Brain pericyte (primary cell): ENCODE measurements at places on chromosomes 1 and 21.

DNA sequence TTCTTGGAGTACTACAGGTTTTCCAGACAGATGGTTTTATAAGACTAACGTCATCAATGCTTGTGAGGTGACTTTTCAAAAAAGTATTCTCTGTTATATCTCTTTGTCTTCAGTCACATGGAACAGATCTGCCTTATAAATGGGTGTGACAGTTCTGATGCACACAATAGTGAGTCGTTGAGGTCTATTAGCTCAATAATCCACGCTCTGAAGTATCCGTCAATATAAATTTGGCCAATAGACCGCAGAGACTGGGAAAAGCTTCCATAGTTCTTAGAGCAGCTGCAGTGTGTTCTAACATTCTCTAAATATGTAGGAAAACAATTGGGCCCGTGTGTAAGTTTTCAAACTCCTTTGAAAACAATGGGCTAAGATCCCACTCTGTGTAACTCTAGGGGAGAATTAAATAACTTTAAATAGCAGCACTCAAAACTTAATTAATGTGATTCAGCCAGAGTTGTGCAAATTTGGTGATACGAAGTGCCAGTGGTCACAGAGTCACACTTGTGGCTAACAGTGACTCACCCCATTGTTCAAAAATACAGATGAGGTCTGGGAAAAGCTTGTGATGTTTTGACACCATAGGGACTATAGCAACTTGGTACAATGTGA is 316.0 kb downstream of the LMO4 start:
- DNase-seq, result no peak

GRCh38 chr1:12464045-12464461 is 154.0 kb downstream of the DHRS3 start:
- DNase-seq, result no peak

DNA sequence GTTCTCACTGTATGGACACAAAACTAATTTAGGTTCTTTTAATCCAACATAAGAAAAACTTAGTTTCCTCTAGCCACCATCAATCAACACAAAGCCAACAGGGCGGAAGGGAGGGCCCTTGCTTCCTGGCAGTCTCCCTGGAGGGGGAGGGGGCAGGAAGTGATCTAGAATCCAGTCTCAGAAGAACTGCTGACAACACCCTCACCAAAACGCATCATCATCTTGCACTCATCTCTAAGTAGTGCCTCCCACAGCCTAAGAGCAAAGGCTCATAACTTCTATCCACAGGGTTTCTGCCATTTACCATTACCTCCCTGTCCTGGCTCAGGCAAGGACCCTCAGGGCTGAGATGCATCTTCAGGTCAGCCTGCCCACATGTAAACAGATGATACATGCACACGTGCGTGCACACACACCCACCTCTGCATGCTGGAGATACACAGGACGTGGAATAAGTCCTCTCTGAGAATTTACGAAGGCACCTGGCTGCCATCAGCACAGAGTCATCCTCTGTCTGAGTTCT is 20.5 kb downstream of the HIVEP3 start:
- no peak for DNase-seq

DNA sequence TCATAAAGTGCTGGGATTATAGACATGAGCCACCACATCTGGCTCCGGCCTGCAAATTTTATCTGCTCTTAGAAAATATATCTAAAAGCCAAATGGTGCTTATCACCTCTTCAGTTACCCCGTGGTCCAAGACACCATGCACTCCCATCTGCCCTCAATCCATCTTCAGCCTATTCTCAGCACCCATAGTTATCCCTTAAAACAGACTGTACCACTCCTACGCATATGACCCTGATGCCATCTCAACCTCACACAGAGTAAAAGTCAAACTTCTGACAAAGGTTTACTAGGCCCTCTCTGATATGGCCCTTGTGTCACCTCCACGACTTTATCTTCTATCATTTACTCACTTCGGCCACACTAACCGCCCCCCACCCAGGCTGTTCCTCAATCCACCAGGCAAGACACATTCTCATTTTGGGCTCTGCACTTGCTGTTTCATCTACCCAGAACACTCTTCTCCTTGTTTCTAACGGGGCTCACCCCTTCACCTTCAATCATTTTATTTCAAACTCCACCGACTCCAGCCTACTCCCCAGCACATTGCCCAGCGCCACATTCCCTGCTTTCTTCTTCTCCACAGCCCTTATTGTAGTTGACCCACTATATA is 33.0 kb downstream of the USP48 start:
- no peak for DNase-seq

- DNase-seq, result no peak
Observed at GRCh38 chr1:121414905-121415304, 230.1 kb downstream of the SRGAP2C start.

- no peak for DNase-seq
Observed at GRCh38 chr1:107394301-107394700, 253.5 kb downstream of the NTNG1 start.

DNA sequence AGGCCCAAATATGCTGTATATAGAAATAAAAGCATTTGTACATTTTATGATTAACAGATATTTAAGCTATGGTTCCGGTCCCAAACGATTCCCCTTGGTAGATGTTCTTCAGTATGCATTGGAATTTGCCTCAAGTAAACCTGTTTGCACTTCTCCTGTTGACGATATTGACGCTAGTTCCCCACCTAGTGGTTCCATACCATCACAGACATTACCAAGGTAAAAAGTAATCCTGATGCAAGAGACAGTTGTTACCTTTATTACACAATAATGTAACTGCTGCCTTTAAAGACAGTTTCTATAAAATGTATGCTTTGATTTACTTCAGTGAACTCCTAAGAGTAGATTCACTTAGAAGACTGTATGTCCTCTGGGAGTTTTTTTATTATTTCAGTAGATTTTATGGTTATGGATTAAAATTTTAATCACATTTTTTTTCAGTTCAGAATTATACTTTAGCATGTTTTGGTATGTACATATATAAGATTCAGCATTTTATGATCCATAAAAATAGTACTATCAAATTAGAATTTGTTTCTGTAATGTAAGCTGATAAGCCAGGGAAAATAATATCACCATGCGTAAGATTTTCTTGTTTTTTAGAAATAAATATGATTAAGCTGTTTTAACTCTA is 96.5 kb downstream of the USP25 start:
- DNase-seq, result no peak

GRCh38 chr1:95640746-95641145 is 406.7 kb downstream of the RWDD3 start:
- no peak for DNase-seq

GRCh38 chr1:59747420-59748024 is 67.2 kb upstream of the HOOK1 start:
- DNase-seq, result no peak

GRCh38 chr1:207155028-207155427 is 51.0 kb downstream of the C4BPA start:
- DNase-seq, result no peak

DNA sequence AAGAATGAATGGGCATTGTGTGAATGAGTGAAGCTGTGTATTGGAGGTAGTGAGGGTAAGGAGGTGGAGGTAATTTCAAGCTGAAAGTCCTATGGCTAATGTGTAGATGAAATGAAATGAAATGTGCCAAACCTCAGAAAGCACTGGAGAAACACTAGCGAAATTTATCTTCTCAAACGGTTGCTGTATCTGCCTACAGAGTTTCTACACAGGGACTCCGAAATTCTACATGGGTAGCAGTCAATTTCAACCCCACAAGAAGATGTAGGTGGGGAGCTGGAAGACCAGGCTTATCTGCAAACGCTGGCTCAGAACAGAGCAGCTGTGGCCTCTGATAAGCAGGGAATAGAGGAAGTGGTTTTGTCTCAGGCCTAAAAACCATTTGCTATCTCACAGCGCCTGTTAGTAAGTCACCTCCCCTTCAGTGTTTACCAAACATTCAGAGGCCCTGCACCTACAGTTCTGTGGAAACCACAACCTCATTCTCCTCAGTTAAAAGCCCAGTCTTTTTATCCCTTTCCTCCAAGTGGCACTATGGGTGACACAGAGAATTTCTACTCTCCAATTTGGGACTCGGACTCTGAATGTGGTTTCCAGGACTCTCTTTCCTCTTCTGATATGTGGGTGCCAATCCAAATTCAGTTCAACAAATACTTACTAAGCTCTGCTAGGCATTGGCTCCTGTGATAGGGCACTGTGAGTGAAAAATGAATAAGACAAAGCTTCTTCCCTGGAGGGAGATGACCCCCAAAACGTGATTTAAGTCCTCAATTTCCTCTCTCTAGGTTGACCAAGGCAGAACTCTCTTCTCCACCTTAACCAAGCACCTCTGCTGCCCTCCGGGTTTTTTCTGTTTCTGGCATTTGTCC is 17.2 kb upstream of the SLAMF6 start:
- DNase-seq, result no peak

DNA sequence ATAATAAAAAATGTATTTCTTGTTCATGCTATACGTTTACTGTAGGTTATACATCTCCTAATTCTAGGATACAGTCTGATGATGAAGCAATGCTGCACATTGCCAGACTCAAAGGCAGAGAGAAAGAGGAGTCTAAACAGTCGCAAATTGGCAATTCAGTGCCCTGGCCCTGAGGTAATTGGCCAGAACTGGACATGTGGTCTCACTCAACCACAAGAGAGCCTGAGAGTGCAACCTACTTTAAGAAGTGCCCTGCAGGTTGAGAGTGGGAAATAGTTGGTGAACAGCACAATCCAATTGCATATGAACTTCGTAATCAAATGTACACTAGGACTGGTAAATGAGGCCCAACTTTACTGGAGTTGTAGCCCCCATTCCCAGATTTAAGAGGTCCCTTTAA is 5.0 kb upstream of the SLC35A3 start:
- no peak for DNase-seq

- DNase-seq, result no peak
Observed at GRCh38 chr1:8844501-8845006, 27.1 kb upstream of the RERE start.

- no peak for DNase-seq
Observed at GRCh38 chr1:23555270-23555985, 3.9 kb downstream of the ID3 start.

- no peak for DNase-seq
Observed at GRCh38 chr1:180836449-180836848, 76.2 kb upstream of the KIAA1614 start.

DNA sequence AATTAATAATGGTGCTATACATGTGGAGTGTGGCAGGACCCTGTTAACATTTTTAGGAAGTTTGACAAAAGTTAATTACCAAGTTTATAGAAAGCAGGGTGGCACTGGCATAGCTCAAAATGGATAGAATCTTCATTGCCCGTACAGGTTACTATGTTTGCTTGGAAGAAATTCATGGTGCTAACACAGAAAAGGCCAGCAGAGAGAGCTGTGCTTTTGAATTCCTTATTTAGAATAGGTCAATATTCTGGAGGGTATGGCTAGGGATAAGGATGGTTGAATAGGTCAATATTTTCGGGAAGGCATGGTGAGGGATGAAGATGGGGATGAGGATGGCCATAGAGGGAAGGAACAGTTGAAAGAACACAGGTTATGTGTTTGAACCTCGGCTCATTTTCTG is 345.1 kb downstream of the LMO4 start:
- DNase-seq, result no peak

GRCh38 chr1:21175324-21175669 is 1.4 kb downstream of the EIF4G3 start:
- no peak for DNase-seq

DNA sequence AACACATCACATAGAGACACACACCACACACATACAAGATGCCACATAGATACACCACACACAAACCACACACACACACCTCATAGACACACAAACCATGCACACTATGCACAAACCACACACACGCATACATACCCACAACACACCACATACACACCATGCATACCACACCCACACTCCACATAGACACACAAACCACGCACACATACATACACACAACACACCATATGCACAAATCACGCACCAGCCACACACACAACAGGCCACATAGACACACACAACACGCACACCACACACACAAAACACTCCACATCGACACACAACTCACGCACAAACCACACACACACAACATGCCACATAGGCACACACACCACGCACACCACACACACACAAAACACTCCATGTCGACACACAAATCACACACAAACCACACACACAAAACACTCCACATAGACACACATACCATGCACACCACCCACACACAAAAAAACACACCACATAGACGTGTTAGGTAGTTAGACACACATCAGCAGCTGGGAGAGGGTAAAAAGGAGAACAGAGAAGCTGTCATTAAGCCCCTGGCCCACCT is 49.5 kb upstream of the SLC19A1 start:
- no peak for DNase-seq

DNA sequence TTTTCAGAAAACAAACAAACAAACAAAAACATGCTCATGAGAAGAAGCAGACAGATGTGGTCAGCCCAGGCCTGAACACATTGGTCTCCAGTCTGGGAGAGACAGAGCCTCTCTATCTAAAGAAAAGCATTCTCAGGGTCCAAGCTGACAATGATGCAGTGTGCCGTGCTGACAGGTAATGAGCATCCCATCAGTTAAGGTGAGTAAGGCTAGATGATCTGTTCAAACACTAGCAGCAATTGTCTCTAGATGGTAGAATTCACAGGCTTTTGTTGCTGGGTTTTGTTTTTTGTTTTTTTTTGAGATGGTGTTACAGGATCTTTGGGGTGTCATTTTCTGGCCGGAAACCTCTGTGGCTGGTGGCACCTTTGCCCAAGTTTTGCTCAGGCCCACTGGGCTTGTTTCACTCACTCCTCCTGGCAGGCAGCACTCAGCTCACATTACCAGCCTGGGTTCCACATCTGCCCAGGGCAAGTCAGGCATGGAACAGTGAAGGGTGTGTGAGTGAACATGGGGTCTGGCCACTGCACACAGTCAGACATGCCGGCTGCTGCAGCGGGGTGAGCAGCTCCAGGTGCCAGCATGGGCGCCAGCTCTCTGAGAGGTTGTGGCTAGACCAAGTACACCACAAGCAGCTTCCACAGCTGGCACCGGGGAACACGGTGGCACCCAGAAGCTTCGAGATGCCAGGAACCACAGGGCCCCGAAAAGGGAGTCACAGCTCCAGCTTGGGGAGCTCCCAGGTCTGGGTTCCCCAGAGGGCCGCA is 2.5 kb upstream of the C1QA start:
- DNase-seq, result no peak

DNA sequence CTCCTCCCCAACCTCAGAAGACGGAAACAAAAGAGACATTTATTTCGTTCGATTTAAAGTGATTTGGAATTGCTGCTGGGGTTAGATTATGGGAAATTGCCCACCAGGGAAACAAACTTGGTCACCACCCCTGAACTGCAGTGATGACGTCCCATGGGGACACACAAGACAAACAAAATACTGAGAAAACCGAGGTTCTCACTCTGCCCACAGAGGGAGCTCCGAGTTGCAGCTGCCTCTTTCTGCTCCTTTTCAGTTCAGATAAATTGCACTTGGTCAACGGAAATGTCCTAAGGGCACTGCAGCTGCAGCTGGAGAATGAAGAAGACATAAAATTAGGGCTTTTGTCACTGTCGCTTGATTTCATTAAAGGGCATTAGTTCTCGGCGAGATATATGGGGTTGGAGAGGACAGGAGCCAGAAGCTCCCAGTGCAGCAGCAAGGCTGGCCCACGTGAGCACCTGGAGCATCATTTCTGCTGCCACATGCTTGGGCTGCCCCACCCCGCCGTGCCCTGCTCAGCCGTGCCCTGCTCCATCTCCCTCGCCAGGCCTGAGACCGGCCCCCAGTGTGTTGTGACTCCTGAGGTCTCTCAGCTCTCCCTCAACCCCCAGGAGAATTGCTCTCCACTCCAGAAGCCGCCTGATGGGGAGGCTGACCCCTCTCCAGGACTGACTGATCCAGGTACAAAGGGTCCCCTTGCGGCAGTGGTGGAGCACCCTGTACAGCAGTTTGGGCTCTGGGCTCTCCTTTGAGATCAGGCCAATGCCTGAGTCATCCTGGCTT is 231.7 kb upstream of the AJAP1 start:
- DNase-seq, result no peak
